ENCODE measurements at places on chromosomes 12 and 14. TPM values are rescaled to one million over a fixed set of nuclear protein-coding genes. Genes with fewer than 3 reads are reported as not detected.
A peak's percentile ranks its signal among the peaks of the same experiment; 100 is the strongest.

The SAMD4A gene
- 4.7 TPM for total RNA-seq

The DPY19L2 gene
- 23.2 TPM for total RNA-seq

DNA sequence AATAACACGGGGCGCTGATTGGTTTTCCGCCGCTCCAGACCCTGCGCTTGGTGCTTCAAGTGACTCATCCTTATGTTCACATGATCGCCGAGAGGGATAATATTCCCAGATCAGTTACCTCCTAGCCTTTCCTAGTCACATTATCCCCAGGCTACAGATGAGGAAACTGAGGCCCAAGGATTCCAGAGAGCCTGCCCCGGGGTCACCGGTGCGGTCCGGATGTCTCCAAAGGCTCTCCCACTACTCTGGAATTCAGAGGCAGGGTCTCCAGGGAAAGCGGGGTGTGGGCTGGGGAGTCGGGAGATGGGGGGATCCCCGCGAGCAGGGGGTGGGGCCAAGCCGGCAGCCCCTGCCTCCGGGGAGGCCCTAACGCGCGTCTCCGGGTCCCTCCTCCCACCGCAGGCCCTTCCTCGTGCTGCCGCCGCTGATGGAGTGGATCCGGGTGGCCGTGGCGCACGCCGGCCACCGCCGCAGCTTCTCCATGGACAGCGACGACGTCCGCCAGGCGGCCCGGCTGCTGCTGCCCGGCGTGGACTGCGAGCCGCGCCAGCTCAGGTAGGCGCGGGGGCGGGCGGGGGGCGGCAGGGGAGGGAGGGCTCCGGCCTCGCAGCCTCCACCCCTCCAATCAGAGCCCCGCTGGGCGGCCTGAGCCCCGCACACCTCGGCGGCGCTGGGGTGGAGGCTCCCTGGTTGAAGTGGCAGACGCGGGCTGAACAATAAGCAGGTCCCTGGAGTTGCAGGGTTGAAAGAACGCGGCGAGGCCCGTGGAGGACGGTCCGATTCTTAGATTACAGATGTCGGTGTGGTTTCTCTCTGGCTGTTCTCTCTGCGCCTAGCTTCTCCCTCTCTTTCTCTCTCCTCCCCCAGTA is 104.6 kb upstream of the PWP1 start:
- H3K36me3 ChIP-seq, result no peaks in the 10 kb centered on the region
- no peak overlapping the region for H3K27ac ChIP-seq
- peaks cover 76% of the 10 kb centered on the region for H3K27me3 ChIP-seq
- H3K4me1 ChIP-seq, result peaks cover 15% of the 10 kb centered on the region
- DNase-seq, result no peak

- no peak for DNase-seq
- peaks cover 62% of the 10 kb centered on the region for H3K4me1 ChIP-seq
- H3K27ac ChIP-seq, result peak overlapping the region; percentile 98
- peaks cover 13% of the 10 kb centered on the region for H3K36me3 ChIP-seq
- H3K4me3 ChIP-seq, result peak overlapping the region; percentile 100
Measured at GRCh38 chr12:53300187-53300586, 692 bp downstream of the MYG1 start.

DNA sequence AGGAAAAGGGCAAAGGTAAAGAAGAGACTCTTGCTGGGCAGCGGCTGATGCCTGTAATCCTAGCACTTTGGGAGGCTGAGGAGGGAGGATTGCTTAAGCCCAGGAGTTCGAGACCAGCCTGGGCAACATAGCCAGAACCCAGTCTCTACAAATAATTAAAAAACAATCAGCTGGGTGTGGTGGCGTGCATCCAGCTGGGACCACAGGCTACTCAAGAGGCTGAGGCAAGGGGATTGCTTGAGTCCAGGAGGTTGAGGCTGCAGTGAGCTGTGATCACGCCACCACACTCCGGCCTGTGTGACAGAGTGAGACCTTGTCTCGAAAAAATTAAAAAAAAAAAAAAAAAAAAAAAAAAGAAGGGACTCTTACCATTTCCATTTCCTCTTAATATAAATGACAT is 100.4 kb upstream of the USP44 start:
- no peak overlapping the region for H3K4me3 ChIP-seq
- no peak overlapping the region for H3K27ac ChIP-seq
- no peak for DNase-seq
- no peaks in the 10 kb centered on the region for H3K27me3 ChIP-seq

DNA sequence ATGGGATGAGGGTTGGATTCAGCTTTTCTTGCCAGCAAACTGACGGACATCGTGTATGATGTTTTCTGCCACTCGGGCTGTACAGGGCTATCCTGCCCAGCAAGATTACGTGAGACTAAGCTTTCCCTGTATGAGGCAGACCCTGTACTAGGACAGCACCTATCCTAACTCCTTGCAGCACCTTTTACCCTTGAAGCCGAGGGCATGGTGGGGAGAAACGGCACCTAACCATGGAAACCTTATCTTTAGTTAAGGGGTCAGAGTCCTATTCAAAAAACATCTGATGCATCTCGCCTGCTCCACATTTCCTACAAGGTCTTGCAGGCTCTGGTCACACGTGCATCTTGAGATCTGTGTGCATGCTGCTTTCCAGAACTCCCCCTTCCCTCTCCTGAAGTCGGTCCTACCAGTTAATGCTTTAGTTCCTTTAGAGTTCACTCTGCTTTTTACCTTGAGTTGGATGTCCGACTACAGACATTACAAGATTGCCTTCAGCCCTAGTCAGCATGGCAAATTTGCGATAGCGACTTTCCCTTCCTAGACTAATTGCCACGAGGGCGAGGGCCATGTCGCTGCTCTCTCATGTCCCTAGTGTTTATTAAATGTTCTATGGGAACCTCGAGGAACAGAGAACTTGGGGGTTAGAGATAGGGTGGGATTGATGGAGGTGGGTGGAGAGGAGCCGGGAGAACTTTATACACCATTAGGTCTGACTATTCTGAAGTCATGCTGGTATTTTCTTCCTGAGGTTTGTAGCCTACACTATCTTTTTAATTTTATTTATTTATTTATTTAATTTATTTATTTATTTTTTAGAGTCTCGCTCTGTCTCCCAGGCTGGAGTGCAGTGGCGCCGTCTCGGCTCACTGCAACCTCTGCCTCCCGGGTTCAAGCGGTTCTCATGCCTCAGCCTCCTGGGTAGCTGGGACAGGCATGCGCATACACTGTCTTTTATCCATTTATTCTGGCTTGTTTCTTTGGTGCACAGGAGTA is 6.6 kb downstream of the RAN start:
- peaks cover 16% of the 10 kb centered on the region for H3K27me3 ChIP-seq
- peaks cover 34% of the 10 kb centered on the region for H3K36me3 ChIP-seq
- DNase-seq, result no peak
- H3K4me1 ChIP-seq, result peaks cover 42% of the 10 kb centered on the region
- no peak overlapping the region for H3K27ac ChIP-seq

Data from neural crest cell (in vitro differentiated cells).